Gastrocnemius medialis (tissue), 4 donors: ENCODE measurements at places on chromosomes 12 and 14. TPM values are rescaled to one million over a fixed set of nuclear protein-coding genes. Genes with fewer than 3 reads are reported as not detected.

DBX2 gene
- total RNA-seq, result not detected

CIDEB gene
- 0.92 TPM for total RNA-seq

CEBPE gene
- total RNA-seq, result not detected

FNTB gene
- 20.4 TPM for total RNA-seq

P3H3 gene
- 1.2 TPM for total RNA-seq

FAM90A1 gene
- total RNA-seq, result not detected

KRT4 gene
- total RNA-seq, result not detected

TAS2R9 gene
- not detected for total RNA-seq

OGFOD2 gene
- 7.3 TPM for total RNA-seq

GLT1D1 gene
- total RNA-seq, result 4.9 TPM
